ENCODE measurements at places on chromosomes 3 and 15. TPM values are rescaled to one million over a fixed set of nuclear protein-coding genes. Genes with fewer than 3 reads are reported as not detected.

DNA sequence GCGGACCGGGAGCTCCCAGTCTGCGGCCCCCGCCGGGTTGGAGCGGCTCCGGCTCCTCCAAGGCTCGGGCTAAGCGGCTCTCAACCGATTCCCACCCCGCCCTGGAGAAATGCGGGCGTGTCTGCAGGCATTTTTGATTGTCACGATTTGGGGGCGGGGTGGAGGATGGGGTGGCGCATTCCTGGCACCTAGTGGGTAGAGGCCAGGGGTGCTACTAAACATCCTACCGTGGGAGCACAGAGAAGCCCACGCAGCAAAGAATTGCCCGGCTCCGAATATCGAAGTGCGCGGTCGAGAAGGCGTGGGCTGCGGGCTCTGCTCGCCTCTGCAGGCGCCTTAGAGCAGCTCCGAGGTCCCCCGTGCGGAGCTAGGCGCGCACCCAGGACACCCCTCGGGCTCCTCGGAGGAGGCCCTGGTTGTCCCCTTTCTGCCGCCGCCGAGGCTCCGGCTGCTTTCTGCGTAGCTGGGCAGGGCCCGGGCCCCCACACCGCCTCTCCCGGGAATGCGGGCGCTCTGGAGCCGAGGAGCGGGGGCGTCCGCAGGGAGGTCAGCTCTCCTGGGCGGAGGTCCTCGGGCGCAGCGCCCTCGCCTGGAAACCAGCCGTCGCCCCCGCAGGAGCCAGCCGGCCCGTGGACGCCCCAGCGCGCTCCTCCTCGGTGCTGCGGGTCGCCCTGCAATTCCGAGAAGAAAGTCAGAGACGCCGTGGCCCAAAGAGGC lies 16.5 kb upstream of the LAMP3 start:
- no peak for DNase-seq

DNA sequence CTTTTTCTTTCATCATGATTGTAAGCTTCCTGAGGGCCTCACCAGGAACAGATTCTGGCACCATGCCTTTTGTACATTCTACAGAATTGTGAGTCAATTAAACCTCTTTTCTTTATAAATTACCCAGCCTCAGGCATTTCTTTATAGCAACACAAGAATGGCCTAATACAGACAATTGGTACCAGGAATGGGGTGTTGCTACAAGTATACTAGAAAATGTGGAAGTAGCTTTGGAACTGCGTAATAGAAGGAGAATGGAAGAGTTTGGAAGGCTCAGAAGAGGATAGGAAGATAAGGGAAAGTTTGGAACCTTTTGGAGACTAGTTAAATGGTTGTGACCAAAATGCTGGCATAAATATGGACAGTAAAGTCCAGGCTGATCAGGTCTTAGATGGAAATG lies 108.9 kb upstream of the PLSCR4 start:
- no peak for DNase-seq

The HACL1 gene
- polyA plus RNA-seq = 8.2 TPM

The DUOXA1 gene
- polyA plus RNA-seq = 0.28 TPM
